Mesothelial cell of epicardium (in vitro differentiated cells): ENCODE measurements at places on chromosomes 2 and 18.

- no peak for DNase-seq
These were observed 43.0 kb upstream of the CAVIN2 start for GRCh38 chr2:191889931-191890330.

- DNase-seq: no peak
These were observed 155.5 kb downstream of the MTX2 start for GRCh38 chr2:176424746-176425145.

- no peak for DNase-seq
These were observed 104.5 kb downstream of the VAPA start for GRCh38 chr18:10018289-10018688.

DNA sequence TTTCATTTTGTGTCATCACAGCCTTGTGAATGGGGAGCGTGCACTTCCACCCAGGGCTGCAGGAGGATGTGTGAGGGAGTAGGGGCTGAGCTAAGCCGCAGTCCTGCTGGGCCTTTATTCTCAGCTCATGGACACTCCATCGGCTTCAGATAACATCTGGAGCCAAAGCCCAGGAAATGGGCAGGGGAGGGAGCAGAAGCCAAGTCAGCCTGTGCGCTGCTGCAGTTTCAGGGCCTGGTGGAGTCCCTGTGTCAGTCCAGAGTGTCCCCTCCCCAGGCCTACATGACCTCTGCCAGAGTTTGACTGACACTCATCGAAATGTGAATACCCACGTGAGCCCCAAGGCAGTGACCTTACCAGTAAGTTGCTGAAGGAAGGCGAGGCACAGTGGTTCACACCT, 242.2 kb downstream of the LOXHD1 start:
- no peak for DNase-seq

GRCh38 chr18:62460851-62461300, 61.9 kb upstream of the ZCCHC2 start:
- no peak for DNase-seq

DNA sequence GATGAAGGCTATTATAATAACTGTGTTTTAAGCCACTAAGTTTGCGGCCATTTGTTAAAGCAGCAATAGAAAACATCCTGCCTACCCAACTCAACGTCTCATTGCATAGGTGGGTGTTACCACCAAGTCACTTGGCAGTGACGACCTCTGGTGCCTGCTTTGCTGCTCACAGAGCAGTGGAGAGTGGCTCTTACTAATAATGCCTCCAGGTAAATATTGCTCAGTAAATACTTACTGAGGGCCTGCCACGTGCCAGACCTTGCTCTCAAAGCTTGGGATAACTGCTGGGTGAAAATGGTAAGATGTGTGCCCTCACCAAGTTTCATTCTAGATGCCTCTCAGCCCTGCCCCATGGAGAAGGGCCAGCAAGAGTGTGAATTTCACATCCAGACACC, 27.7 kb downstream of the ITGA6 start:
- DNase-seq: no peak

DNA sequence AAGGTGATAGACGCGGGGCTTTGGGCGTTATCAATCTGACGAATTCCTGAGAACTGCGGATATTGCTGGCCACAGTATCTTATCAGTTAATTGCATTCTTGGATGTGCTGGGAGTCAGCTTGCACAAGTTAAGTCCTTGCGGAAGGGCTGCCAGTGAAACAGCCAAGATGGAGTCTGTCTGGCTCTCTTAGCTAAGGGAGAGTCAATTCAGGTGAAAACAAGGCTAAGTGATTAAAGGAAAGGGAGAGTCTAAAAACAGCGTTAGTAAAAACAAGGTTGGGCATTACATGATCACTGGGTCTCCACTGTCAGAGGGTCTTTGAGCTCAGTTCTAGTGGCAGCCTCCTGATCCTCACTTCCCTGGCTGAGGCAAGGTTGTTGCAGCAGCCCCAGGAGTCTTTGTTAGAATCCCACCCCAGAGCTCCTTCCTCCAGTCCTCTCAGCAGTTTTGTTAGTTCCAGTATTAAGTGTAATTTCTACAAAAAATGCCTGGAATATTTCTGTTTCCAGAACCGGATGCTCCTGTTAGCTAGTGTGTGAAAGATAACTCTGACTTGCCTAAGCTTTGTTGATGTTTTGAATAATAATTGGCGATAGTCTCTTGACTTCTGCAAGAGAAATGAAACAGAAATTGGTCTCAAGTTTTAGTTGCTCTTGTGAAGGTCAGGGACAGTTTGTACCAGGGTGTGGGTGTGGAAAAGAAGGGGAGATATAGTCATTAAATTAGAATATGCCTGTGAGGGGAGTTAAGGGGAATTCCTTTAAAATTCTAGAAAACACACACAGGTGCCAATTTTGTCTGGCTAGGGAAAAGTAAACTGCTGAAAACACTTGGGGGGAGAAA, 10.6 kb downstream of the CFLAR start:
- DNase-seq: no peak

DNA sequence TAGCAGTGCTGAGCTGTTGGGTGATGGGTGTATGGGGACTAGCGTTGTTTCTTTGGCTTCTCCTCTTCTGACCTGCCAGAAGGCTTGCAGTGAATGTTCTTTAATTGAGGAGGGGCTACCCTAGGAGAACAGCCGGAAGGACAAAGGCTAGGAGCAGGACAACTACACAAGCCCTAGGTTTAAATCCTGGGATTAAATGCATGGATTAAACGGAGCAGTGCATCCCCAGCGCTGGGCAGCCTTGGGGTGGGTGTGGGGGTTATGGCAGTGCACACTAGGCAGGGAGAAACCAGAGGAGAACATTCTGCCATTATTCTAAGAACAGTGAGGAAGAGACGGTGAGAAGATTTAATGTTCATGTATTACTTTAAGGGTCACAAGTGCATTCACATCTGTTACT, 86.4 kb upstream of the MCFD2 start:
- no peak for DNase-seq

DNA sequence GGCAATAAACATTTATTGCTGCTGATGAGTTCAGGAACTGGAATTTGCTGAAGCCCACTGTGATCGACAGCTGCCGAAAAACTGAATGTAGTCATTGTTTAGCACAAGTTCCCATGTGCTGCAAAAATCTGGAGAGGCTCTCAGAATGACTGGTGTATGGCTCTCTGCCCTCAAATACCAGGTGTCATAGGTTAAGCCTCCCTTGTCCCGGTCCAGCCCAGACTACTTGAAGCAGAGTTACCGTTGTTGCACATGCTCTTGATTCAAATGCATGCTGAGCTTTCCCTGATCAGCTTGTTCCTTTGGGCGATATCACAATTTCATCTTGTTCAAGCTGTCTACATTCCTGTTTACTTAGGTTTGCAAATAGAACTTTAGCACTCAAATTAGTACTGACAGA, 625.2 kb downstream of the CPS1 start:
- DNase-seq: no peak

DNA sequence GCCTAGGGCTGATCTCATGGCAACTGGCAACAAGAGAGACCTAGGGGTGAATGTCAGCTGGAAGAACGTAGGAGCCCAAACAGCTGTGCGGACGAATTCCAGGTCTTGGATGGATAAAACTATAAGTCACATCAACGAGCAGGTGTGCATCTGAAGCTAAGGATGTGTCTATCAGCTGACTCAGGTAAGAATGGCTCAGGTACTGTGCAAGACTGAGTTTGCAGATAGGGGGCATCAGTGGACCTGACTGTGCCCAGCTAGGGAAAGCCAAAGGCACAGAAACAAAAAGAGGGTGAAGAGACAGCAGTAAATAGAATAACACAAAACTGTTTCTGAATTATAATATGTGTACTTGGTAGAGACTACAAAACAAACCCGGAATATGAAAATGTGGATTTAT, 357.3 kb downstream of the ZEB2 start:
- DNase-seq: no peak

DNA sequence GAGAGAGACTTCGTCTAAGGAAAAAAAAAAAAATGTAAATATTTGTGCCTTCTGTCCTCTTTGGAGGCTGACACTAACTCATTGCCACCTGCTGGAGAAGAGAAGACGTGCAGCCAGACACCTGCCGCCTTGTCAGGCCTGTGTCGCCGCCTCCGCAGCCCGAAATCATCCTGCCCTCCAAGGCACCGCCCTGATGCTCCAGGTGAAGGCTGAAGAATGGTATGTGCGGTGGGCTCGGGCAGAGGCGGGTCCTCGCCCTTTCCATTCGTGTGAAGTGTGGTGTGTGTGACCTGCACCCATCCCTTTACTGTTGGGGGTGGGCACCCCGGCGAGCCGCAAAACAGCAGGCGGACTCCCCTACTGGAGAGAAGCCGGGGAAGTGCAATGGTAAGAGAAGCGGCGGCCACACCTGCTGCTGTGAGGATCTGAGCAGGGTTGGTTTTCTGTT, 60.4 kb downstream of the FAM161A start:
- DNase-seq: peak; percentile 19

DNA sequence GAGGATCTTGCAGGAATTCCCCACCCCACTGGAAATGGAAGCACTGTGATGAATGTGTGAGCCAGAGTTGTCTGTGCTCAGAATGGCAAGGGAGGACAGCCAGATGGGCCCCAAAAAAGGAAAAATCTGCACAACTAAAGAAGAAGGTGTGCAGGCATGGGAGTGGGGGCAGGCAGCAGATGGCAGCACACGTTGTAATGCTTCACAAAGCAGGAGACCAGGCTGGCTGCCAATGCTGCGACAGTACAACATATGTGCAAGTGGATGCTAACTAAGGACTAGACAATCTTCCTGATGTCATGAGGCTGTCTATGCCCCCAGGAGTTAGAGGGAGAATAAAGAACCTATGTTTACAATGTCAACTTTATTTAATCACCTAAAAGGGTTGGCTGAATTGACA, 27.2 kb downstream of the ST6GAL2 start:
- no peak for DNase-seq

- DNase-seq: no peak
These were observed 176.6 kb upstream of the TACR1 start for GRCh38 chr2:75375646-75376582.

DNA sequence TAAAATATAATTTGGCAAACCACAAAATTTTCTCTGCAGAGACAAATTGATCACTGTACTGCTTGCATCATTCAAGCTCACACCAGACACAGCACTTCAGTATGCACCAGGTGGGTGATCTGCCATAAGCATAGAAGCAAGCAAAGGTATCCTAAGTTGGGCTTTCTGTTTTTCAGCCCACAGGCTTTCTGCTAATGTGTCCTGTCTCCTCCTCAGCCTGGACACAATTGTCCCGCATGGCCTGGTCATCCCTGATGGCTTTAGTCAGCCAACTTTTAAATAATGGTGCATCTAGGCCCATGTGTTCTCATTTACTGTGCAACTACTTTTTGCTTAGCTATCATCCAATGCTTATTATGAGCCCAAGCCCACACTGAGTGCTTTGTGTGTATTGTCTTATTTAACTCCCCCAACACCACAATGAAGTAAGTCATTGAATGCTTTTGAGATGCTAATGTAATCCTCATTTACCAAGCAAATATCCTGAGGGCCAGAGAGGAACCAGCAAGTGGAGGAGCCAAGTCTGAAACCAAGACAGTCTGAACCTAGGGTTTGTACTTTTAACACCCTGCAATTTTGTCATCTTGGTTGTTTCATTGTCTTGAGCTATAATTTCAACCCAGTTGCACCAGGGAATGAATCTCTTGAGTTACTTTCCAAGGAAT, 111.2 kb upstream of the SETBP1 start:
- DNase-seq: no peak

GRCh38 chr2:126685629-126686028, 29.7 kb downstream of the GYPC start:
- DNase-seq: no peak

DNA sequence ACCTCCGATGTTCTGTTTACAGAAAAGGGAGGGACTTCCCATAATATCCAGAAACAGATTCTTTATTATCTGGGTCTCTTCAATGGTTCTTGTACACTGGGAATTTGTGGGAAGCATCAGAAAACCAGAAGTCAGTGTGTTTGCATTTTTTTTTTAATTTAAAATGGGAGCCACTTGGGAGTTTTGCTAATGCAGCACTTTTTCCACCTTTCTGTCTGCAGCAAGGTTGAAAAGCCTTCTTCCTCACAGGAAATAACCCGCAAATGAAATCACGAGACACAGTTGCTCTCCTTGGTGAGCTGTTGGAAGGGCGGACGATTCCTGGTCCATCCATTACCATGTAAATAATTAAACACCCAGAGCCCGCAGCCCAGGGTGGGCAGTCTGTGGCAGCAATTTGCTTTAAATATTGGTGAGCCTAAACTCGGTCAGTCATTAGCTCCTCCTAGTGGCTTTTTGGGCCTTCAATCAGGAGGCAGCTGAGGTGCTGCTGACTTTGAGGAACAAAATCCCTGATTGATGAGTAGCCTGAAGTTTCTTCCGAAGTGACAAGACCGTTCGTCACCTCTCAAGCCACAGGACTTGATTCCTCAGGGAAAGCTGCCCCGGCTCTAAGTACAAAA, 471.5 kb downstream of the EPHA4 start:
- no peak for DNase-seq

DNA sequence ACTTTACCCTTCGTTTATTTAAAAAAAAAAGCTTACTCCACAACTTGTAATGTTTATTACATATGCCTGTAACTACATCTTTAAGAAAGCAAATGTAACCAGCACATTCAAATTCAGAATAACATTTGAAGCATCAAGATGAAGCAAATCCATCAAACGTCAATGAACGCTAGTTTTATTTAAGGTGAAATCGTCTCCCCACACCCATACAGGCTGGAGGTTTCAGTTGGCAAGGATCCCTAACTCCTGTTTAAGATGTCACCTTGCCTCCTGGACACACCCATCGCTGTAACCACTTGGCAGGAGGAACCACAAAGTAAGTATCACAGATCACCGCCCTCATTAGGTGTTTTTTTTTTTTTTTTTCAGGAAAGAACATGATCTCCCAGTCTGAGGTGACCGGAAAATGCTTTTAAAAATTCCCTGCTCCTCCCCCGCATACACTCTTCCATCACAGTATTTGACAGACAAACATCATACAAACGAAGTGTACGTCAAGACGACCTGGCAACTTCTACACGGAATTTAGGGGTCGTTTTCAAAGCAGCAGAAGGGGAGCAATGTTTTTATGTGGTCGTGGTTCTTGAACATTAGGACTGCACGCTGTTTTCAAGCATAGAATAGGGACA, 19.7 kb upstream of the STPG4 start:
- DNase-seq: no peak

- DNase-seq: no peak
These were observed 31.3 kb downstream of the GATA6 start for GRCh38 chr18:22200611-22201225.

DNA sequence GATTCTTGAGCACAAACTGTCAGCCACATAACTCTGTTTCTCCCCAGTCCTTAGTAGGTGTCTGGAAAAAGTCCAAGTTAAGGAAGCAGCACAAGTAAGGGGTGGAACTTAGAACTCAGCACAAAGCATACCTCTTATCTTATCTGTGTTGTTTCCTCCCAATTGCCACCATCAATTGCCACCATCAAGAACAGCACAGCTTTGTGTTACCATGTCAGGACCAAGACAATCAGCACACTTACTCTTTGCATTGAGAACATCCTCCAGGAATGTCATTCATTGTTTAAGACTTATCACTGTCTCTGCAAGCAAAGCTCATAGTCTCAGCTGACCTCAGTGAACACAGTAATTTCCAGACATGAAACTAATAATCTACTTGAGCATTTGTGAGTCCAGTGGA, 212.7 kb upstream of the FSHR start:
- DNase-seq: no peak

- DNase-seq: no peak
These were observed 160.8 kb upstream of the KYNU start for GRCh38 chr2:142716463-142717242.

DNA sequence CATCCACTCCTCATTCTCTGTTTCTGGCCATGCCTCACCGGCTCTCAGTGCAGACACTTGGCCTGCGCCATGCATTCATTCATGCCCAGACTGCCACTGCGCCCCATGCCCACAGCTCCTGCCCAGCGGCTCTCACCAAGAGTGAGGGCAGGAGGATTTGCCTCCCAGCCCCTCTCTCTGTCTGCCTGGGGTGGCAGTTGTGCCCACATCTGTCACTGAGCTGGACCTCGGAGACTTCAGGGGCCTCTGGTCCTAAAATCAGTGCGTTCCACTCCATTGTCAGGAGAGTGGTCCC, 75.1 kb downstream of the CIB4 start:
- no peak for DNase-seq
